ENCODE measurements at places on chromosomes 12 and 14.

- no peak for DNase-seq
These were observed 18.8 kb downstream of the CEP170B start for GRCh38 chr14:104883681-104884361.

GRCh38 chr14:56417173-56417572 is 162.4 kb upstream of the TMEM260 start:
- DNase-seq, result no peak

DNA sequence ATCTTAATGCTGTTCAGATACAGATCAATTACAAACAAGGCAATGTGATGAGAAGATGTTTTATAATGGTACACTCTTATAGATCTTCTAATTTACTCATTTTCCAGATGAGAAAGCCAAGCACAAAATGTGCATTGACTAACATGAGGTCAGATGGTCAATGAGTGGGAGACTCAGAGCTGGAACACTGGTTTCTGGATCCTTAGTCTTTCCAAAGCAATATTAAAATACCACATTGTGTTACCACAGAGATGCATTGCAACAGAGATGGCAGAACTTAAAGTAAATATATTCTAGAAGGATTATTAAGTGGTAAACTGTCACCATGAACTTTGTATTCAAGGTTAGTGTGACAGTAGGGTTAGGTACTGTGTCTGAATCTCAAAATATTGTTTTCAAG is 113.6 kb downstream of the SLC15A5 start:
- DNase-seq, result no peak

DNA sequence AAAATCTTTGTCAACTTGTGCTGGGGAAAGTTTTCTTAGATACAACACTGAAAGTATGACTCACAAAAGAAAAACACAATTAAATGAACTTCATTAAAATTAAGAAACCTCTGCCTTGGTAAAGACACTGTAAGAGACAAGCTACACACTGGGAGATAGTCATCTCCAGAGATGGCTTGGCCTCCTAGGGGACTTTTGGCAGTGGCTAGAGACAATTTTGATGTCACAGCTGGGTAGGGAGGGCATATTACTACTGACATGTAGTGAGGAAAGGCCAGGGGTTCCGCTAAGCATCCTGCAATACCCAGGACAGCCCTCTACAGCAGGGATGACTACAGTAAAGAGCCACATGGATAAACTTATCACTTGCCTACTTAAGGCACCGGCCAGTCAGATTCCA is 8.7 kb upstream of the RNASE4 start:
- no peak for DNase-seq

GRCh38 chr14:73786636-73787485 is 64.8 kb upstream of the PTGR2 start:
- DNase-seq, result peak; percentile 37

DNA sequence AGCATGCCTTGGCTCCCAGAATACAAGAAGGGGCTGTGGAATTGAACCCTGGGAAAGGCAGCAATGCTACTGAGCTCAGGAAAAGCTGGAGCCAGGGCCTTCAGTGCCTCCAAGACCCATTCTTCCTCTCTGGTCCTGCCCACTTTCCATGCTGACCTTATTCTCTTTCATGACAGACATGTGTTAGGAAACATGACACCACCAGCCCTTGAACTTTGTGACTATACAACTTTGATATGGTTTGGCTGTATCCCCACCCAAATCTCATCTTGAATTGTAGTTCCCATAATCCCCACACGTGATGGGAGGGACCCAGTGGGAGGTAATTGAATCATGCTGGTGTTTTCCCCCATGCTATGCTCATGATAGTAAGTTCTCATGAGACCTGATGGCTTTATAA is 408.2 kb downstream of the DPF3 start:
- no peak for DNase-seq

- no peak for DNase-seq
These were observed 2.0 kb upstream of the AP1G2 start for GRCh38 chr14:23569443-23570151.

DNA sequence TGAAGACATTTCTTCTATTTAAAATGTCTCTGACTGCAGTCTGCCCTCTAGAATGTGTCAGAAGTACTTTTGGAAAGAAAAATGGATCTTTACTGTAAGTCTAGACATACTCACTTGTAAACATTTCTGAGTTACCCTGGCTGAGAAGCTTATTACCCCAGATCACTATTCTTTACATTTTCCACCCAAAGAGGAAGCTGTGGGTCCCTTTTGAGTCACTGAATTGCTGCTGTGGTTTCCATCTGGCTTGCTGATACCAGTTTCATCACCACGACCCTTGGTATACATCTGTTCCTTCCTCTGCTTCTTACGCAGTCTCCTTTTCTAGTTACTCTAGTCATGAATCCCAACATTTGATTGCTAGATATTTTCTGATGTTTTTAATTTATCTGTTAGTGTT is 20.2 kb upstream of the CLEC4D start:
- no peak for DNase-seq

DNA sequence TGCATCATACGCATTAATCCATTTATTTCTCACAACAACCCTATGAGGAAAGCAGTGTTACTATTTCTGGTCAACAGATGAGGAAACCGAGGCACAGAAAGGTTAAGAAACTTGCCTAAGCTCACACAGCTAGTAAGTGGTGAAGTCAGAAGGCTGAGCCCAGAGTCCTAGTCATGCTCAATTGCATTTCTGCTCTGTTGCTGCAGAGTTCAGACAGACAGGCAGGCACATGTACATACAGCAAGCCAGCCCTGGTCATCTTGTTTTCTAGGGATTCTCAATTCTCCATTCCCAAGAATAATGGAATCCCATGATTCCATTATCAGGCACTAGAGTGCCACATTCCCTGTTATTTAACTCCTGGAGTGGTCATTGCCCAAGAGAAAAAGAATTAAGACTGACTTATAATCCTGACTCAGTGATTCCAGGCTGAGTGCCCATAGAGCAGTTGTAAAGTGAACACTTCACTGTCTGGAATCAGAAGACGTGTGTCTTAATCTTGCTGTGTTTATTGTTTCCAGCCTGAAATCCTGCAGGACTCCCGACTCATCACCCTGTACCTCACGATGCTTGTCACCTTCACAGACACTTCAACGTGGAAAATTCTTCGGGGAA is 10.7 kb downstream of the UBE3B start:
- no peak for DNase-seq

- DNase-seq, result no peak
These were observed 684.9 kb upstream of the TMEM132C start for GRCh38 chr12:127582074-127582473.

GRCh38 chr12:40988824-40989223 is 199.3 kb upstream of the PDZRN4 start:
- peak; percentile 19 for DNase-seq

GRCh38 chr14:64474041-64474440 is 8.7 kb downstream of the AKAP5 start:
- DNase-seq, result no peak

DNA sequence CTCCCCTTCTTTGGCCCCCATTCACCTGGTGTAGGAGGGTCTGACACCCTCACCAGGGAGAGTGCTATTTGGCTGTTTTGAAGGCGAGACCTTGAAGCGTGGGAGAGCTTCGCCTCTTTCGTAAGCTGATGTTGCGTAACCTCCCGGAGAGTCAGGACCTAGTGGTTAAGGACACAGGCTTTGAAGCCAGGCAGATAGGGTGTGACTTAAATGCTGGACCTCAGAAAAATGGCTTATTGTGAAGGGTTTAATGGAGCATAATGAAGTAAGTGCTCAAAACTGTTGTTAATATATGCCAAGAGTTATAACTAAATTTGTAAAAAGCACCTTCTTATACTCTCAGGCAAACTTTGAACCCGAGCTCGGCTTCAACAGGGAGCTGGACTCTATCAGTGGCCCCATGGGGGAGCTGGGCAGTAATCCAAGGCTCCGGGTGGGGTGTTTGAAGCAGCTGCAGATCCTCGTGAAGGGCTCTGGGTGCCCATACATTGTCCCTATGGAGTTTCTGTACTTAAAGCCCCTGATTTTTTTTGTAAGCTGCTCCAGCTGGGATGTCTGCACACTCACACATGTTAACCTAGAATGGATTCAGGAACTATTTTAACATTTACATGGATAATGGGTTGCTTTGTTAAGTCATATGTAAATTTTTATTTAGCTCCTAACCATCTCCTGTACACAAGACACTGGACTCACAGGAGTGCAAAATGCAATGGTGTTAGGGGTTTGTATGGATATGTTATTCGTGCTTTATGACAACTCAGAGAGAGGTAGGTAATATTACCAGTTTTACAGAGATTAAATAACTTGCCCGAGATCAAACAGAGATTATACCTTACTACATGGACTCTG is 26.0 kb downstream of the PPFIBP1 start:
- peak; percentile 96 for DNase-seq

GRCh38 chr14:74733221-74733620 is 20.3 kb downstream of the FCF1 start:
- no peak for DNase-seq

DNA sequence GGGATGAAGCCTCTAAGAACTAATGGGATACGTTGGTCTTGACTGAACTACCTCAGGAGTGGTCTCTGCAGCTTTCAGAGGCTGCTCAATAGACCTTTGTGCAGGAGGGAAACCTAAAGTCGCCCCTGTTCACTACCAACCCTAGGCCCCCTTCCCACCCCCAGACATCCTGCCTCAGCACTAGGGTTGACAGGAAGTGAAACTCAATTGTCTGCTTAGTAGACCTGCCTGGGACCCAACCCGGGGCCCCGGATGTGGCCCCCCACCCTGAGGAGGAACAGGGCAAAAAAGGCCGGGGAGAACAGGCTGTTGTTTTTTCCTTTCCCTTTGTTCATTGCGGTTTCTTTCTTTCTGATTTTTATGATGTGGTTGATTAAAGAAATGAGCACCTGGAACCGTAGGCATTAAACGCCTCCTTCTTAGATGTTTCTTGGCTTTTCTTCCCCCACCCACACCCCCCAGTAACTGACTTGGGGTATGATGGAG is 1.6 kb upstream of the DGKA start:
- no peak for DNase-seq

DNA sequence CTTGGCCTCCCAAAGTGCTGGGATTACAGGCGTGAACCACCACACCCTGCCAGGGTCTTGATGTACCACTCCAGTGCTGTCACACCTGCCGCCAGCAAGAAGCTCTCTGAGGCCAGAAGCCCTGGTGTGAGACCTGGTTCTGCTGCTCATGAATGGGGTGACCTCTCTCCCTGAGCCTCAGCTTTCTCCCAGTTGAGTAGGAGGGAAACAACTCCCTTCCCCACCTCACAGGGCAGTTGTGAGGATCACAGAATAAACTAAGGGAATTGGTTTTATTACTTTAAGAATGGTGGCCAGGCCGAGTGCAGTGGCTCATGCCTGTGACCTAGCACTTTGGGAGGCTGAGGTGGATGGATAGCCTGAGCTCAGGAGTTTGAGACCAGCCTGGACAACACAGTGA is 5.8 kb upstream of the CD63 start:
- no peak for DNase-seq

GRCh38 chr12:123269395-123269892 is 2.2 kb downstream of the CDK2AP1 start:
- DNase-seq, result peak; percentile 79

DNA sequence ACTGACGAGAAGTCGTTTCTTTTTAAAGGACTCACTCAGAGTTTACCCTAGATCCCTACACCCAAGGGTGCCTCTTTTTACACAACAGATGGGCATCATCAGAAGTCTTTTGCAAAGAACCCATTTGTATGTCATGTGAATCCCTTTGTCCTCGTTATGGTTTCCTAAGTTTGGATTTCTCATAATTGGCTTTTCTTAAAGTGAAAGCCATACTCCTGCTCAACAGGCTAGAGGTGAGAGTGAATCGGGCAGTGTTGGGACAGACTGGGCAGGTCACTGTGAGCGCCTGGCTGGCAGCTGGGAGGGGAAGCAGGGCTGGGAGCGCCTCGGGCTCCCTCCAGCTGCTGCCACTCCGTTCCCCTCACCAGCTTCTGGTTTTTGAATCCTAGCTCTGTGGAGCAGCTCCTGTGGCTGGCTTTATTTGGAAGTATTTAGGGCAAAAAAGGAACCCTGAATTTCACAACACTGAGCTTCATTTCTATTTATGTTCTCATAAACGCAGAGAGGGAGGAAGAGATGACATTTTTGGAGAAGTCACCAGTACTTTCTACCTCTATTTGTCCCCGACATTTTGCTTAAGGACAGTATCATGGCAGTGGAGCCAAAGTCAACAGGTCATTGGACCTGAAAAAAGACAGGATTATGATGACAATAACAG is 63.8 kb upstream of the ACTN1 start:
- no peak for DNase-seq

DNA sequence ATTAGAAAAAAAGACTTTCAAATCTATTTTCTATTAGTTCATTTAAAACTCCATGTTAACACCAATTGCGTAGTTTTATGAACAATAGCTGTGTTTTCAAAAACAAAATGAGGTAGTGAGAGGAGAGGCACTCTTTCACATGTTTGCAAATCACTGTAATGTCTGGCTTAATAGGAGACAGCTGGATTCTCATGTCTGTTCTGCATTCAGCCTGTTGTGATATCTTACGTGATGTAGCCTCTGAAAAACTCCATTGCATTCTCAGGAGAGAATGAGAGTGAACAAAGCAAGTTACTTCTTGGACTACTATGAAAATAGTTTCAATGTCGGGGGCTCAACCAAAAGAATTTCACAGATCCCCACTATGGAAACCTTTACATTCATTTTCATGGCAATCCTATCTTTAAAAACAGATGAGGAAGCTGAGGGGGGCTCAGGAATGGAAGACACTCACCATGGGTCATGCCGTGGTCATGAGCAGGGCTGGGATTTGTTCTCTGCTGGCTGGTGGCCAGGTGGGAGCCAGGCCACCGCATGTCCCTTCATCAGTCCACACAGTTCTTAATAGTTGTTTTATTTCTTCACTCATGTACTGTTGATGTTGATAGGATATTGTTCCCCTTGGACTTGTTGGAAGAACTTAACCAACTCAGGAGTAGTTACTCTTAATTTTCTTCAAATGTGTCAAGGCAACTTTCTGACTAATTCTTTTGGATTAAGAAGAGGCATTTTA is 346.2 kb upstream of the FAR2 start:
- DNase-seq, result no peak

DNA sequence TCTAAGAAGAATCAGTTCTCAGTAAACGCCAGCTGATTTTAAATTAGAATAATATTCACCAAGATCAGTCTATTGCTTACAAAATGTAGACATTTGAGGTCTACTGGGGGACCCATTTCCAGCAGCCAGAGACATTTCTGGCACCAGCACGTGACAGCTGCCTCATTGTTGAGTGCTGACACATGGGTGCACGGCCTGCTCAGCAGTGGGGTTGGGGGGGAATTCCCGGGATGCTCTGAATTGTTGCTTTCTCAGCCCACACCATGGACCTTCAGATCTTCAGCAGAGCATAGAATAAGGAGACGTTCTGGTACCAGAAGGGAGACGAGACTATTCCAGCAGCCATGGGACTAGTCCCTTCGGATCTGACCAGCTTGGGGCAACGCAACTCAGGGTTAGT is 18.3 kb downstream of the PLEKHG7 start:
- peak; percentile 10 for DNase-seq

DNA sequence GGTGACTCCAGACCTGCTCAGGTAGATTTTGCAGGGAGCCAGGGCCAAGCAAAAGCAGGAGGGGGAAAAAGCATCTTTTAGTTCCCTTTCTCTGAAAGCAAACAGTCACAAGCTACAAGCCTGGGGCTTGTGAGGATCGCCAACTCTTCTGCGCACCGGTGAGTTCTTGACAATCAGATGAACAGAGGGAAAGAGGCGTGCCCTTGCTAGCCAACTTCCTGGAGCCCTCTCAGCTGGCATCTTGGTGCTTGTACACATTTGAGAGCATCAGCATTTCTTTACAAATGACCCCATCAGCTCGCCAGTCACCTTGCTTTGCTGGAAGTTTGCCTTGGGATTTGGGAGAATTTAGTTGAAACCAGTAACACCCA is 55.5 kb downstream of the ZNF664 start:
- no peak for DNase-seq

- DNase-seq, result no peak
These were observed 19.1 kb downstream of the SH2B3 start for GRCh38 chr12:111424793-111425251.

- no peak for DNase-seq
These were observed 67.1 kb downstream of the NUAK1 start for GRCh38 chr12:106071686-106072085.

Measured in astrocyte of the spinal cord (primary cell).